Activated CD8-positive, alpha-beta T cell treated with anti-CD3 and anti-CD28 coated beads for 36 hours (primary cell): ENCODE measurements at places on chromosomes 3 and 15. TPM values are rescaled to one million over a fixed set of nuclear protein-coding genes. Genes with fewer than 3 reads are reported as not detected.

DNA sequence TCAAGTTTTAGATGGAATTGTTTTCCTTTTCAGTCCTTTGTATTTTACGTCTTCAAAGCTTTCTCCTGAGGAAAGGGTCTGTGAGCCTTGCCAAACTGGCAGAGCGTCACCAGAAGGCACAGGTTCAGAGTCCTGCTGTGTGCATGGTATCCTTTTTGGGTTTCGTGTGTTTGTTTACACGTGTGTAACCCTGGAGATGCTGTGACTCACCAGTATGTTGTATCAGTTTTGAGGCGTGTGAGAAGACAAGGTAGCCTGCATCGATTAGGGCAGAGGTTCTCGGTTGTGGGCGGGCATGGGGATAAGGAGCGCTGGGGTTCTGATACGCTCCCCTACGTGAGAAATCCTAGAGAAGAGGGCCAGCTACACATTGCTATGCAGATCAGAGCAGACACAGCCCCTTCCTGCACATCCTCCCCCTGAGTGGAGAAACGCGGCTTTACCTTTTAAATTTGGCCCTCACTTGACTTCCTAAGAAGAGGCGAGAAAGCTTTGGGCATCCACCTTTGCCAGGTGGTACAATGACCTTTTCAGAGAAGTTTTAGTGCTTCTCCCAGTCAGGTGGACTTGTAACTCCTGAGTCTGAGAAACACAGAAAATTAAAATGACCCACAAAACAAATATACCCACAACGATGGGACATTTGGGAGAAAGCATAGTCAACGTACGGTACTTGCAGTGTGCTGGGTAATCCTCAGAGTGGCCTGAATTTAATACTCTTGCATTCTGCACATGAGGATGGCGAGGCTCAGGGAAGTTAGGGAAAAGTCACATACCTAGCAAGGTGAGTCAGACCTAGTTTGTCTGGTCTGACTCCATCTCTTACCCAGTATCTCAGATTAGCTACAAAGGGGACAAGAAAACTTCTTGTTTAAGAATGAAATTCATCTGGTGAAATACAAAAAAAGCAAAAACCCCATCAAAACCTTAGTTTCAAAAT, 38.1 kb downstream of the TRAK1 start:
- no peak for DNase-seq

GRCh38 chr15:25250906-25251622, 187.8 kb downstream of the UBE3A start:
- DNase-seq: no peak

DNA sequence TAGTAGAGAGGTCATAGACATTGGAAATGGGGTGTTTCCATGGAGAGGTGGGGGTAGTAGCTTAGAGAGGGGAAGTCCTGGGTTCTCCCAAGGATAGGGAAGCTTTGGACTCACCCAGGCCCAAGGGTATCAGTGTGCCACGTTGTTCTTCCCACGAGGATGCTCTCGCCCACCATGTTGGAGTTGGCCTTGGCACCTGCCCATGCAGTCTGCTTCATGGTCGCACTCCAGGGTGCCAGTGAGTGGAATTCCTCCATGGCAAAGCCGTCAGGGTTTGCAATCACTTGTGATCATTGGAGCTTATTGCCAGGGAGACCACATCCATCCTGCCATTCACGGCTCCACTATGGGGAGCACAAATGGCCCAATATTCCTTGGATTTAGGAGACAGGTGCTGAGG, 60.6 kb downstream of the GRIP2 start:
- DNase-seq: no peak

Gene CLSTN2
- not detected for total RNA-seq

DNA sequence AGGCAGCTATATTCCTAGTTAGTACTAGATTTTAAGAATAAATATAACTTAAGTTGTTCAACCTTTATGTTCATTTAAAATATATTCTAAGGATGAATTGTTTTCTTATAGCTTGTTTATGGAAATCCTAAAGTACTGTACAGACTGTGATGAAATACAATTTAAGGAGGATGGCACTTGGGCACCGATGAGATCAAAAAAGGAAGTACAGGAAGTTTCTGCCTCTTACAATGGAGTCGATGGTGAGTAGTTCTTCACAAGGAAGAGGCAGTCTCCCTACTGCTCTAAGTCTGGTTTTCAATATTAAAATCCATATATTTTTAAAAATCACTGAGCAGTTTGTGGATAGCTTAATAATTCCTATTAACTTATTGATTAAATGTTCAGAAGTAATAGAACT, 29.6 kb downstream of the CALML4 start:
- DNase-seq: no peak

- DNase-seq: no peak
These were observed 665.2 kb upstream of the ADAMTS9 start for GRCh38 chr3:65352951-65353350.

DNA sequence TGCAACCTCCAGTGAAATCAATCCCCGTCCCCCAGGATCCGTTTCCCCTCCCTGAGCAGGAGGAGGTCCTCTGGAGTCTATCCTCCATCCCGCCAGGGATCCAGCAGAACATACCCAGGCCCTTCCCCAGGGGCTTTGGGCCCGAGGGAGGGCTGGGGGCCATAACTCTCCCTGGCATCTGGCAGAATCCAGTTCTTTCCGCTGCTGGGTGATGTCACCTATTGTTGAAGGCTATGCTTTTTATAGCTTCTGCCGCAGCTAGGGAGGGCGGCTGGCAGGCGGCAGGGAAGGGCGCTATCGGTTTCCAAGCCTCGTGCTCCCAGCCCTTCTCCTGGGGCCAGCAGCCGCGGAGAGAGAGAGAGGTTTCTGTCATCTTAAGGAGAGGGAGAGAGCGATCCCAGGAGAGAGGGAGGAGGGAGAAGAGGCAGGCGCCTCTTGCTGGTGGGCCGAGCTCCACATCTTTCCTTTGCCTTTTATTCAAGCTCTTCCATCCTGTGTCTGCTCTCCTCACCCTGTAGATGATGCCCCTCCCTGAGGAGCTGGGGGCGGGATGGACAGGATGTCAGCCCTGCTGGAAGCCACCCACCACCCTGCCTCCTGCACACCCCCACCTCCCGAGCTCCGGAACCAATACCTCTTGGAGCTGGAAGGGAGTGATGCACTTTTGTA, 120.1 kb downstream of the ANP32A start:
- no peak for DNase-seq

- no peak for DNase-seq
These were observed 451 bp downstream of the CCR5AS start for GRCh38 chr3:46406443-46406787.

DNA sequence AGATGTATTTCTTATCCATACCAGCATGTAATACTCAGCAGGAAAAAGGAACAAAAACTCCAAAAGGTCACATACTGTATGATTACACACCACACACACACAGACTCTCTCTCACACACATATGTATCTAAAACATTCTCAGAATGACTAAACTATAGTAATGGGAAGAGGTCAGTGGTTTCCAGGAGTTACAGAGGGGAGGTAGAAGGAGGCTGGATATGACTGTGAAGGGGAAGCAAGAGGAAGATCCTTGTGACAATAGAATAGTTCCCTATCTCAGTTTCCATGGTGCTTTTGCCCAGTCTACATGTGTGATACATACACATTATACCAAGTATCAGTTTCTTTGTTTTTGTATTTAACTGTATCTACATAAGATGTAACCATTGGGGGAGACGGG, 190.1 kb downstream of the IL5RA start:
- no peak for DNase-seq
